ENCODE measurements at places on chromosomes 4 and X.

DNA sequence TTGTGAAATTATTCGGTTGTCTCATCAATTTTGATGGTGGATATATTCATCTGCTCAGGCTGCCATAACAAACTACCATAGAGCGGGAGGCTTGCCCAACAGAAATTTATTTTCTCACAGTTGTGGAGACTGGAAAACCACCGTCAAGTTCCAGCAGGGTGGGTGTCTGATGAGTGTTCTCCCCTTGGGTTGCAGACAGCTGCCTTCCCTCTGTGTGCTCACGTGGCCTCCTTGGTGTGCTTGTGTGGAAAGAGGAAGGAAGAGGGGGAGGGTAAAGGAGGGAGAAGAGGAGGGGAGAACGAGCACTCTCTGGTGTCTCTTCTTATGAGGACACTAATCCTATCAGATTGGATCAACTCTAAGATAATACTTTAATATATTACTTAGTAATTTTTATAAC, 123.8 kb upstream of the TEX13D start:
- no peak for DNase-seq

- no peak for DNase-seq
These were observed 1.9 kb downstream of the NUDT6 start for GRCh38 chr4:122920473-122920872.

GRCh38 chrX:153349952-153350351, 16.0 kb downstream of the ZNF275 start:
- DNase-seq: no peak

- DNase-seq: no peak
These were observed 139.3 kb downstream of the AFF1 start for GRCh38 chr4:87074121-87074488.

DNA sequence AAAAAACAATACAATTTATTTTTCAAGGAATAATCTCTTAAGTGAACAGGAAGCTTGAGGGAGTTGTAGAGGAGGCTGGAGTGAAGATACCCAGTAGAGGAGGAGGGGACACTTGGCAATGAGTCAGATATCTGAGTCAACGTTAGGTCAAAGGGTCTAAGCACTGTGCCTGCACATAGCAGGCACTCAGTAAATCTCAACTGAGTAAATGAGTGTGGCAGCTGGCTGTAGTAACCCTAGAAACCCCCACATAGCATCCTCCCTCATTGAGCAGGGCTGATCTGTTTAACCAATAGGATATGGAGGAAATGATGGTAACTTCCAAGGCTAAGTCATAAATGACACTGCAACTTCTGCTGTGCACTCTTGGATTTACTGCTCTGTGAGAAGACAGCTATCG, 186.0 kb upstream of the FAM241A start:
- DNase-seq: no peak

DNA sequence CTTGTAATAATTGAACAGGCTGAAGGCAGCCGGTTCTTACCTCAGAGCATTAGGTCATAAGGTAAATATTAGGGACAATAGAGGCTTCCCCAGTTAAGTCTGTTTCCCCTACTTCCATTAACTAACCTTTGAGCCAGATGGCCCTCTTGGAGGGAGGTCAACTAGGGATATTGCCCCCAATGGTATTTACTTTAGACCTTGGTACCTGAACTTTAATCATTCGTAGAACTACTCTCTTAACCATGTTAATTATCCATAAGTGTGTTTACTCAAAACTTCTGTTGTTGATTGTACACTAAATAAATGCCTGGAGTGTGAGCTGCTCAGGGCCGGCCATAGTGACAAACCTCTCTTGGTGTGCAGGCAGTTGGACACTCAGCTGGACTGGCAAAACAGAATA, 1843.5 kb upstream of the AGA start:
- DNase-seq: no peak

DNA sequence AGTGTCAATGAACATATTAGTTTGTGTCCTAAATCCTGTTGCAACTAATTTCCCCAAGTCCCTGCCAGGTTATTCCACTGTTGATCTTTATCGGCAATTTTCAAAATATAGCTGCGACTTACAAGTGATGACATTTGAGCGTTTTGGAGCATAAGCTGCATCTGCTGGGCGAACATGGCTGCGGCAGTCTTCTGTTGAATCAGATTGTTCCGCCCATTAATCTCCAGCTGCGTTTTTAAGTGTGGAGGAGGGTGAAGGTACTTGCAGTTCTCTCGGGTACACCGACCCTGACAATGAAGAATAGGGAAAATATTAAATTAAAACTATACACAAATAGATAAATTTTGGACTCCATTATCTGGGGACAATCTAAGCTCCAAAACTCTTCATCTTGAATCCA, 82.7 kb downstream of the MBNL3 start:
- no peak for DNase-seq

DNA sequence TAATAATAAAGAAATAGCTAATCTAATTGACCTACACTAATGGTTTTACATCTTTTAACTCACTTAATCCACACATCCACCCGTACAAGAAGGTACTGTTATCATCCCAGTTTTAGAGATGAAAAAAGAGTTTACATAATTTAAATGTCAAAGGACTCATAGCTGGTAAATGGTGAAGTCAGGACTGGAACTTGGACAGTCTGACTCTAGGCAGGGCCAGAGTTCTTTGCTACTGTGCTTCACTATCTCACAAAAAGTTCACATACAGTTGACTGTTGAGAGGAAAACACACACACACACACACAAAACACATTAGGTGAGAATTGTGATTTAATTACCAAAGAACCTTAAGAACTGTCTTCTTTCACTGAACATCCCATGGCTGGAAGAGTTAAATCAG, 71.2 kb upstream of the PRSS48 start:
- no peak for DNase-seq

DNA sequence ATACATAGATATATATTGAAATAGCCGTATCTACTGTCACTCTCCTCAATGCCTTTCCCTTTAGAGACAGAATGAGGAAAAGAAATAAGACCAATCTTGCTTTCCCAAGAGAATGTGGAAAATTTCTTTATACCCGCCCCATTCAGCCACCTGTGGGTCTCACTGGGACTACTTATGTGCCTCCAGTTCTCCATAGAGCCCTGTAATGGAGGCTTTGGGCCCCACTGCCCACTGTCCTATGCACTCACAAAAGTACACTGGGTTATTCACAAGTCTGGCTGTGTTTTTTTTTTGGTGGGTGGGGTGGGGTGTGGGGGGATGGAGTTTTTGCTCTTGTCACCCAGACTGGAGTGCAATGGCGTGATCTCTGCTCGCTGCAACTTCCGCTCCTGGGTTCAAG, 70.4 kb upstream of the ELOVL6 start:
- no peak for DNase-seq

DNA sequence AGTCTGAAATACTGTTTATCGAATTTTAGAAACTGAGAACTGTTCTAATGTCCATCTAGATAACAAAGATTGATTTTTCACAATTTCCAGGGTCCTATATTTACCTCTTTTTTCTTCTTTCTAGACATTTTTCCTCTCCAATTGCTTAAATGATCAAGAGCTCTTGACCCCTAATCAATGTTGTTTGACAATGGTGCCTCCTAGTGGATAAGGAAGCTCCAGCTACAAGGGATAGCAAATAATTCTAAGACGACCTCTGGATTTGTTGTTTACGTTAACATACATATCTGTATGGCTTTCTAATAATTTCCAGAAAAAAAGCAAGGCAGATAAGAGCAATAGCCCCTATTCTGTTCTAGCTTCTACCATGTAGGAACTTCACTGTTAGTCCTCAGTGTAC, 35.8 kb downstream of the GPR82 start:
- DNase-seq: peak; percentile 5

DNA sequence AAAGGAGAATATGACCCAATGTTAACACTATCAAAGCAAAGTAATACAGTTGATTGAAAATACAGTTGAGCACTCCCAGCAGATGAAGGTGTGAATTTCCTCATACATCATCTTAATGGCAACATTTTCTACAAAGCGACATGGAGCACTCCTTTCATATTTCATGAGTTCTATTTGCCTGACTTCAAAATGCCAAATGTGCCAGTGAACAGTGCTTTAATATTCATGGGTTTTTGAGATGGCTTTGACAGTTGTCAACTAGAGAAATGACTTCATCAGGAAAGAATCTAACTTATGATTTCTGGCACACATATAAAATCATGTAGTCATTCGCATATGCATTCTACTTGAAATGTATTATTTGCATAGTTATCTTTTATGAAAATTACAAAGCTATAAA, 222.4 kb downstream of the GALNTL6 start:
- no peak for DNase-seq

Measured in GM12864 (cell line).